NCI-H1694 treated with DMSO at 0.1 percent for 48 hours (cell line): ENCODE measurements at places on chromosomes 4 and X.

- no peak for DNase-seq
These were observed 73.1 kb downstream of the MTHFD2L start for GRCh38 chr4:74230902-74231499.

- DNase-seq, result no peak
These were observed 2.7 kb downstream of the MAGEA1 start for GRCh38 chrX:153181822-153182221.

DNA sequence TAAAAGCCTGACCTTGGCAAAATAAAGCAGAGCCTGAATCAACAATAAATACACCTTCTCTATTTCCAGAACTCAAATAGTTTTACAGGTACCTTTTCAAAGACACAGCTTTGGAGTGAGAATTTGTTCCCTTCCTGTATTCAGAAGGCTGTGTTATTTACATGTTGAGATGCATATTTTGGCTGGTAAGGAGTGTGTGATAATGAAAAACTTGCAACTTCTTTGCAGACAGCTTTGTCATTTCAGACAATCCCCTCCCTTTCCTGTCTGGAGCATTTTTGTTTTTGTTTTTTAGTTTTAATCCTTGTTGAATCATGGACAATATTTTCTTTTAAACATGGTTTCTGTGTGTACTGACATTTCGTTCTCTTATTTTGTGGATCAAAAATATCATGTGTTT is 493.8 kb downstream of the FAT4 start:
- no peak for DNase-seq

- no peak for DNase-seq
These were observed 23.1 kb downstream of the MAGEA8 start for GRCh38 chrX:149903889-149904748.

DNA sequence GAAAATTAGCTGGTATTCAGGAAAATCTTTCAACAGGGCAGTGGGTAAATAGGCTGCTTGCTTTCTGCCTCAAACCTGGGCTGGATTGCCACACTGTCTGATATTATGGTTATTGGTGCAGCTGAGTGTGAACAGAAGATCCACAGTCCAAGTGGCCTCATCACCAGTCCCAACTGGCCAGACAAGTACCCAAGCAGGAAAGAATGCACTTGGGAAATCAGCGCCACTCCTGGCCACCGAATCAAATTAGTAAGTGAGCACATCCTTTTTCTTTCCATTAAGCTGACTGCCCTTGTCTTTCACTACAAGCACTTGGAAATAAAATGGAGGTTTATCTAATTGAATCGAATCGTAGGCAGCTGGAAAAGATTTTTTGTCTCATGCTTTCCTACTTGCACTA is 204.7 kb downstream of the TLL1 start:
- DNase-seq, result no peak

DNA sequence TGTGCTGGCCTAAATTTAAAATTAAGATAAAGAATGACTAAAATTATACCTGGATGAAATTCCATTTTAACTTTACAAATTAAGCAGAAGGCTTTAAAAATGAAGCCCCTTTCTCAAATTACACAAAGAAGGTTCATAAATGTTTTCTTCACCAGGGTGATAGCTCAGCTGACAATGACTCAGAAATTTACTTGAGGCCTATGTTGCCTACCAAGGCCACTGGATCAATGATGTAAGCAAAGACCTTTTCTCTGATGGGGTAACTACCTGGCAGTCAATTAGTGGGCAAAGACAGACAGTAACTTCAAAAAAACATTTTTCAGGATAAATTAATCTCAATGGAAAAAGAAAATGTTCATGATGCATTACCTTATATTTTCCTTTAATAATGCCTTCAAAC is 23.9 kb upstream of the GPR34 start:
- DNase-seq, result no peak

- DNase-seq, result no peak
These were observed 70.3 kb downstream of the ACOX3 start for GRCh38 chr4:8370106-8370787.

GRCh38 chr4:174053895-174054294 is 229.6 kb downstream of the FBXO8 start:
- DNase-seq, result no peak

- DNase-seq, result no peak
These were observed 770.3 kb downstream of the NLGN4X start for GRCh38 chrX:5458300-5458842.

DNA sequence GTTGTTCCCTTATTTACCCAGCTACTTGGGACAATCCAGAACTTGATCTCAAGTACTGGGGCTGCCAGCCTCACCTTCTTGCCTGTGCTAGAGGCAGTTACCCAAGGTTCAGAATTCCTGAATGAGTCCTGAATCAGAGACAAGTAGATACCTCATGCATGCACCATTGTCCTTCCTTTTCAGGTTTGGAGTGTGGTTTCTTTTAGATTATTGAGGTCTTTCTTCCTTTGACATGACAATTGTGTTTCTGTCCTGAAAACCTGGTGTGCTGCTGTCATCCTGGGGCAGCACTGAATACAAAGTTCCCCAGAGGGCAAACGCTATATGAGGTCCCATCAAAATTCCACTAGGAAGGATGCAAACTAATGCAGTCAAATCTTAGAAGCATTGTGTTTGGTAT is 3.5 kb downstream of the CXCL2 start:
- no peak for DNase-seq

- DNase-seq, result no peak
These were observed 53.7 kb downstream of the TAB3 start for GRCh38 chrX:30835373-30835772.

GRCh38 chr4:3249711-3250437 is 915 bp downstream of the MSANTD1 start:
- DNase-seq, result no peak

DNA sequence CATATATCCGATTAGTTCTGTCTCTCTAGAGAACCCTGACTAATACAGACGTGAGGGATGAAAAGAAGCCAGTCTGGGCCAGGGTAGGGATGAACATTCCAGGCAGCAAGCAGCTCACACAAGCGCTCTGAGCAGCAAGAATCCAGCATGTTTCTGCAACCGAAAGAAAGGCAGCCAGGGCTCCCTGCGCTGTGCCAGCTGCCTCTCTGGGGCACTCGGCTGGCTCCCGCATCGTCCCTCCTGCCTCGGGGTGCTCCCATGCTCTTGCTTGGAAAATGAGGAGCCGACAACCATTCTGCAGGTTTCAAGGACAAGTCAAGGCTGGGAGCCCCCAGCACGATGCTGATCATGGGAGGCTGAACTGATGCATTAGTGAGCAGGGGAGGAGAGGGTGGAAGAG is 7.0 kb downstream of the JAKMIP1 start:
- no peak for DNase-seq

GRCh38 chrX:1853916-1854315 is 239.1 kb downstream of the ASMT start:
- DNase-seq, result no peak

DNA sequence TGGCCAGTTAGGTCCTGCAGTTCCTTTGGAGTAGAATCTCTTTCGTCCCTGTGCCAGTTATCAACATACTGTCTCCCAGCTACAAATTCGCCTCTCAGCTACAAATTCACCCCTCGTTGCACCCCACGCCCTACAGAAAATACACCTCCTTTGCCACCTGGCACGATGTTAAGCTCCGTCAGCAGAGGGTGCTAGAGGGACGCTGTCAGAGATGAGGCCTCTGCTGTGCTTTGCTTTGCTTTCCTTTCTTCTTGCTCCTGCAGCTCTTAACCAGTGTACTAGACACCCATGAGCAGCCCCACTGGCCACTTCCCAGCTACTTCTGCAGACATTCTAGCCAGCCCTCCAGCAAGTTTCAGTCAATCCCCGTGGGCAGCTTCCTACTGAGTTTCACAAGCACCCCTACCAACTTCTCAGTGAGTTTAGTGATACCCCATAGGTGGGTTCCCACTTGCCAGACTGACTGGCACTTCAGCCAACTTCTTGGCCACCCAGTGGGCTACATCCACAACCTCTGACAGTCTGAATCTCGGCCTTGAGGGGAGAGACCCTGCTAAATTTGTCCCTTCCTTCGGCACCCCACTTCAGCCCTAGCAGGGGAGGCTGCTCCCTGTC is 21.8 kb downstream of the HAUS3 start:
- DNase-seq, result peak; percentile 73

GRCh38 chr4:167020410-167020809 is 213.9 kb downstream of the SPOCK3 start:
- DNase-seq, result peak; percentile 10

GRCh38 chr4:13706120-13706519 is 78.6 kb upstream of the BOD1L1 start:
- peak; percentile 66 for DNase-seq

- no peak for DNase-seq
These were observed 10.0 kb upstream of the RHOXF2B start for GRCh38 chrX:120087289-120088017.

- DNase-seq, result no peak
These were observed 58.6 kb downstream of the NDST4 start for GRCh38 chr4:115054836-115055235.

DNA sequence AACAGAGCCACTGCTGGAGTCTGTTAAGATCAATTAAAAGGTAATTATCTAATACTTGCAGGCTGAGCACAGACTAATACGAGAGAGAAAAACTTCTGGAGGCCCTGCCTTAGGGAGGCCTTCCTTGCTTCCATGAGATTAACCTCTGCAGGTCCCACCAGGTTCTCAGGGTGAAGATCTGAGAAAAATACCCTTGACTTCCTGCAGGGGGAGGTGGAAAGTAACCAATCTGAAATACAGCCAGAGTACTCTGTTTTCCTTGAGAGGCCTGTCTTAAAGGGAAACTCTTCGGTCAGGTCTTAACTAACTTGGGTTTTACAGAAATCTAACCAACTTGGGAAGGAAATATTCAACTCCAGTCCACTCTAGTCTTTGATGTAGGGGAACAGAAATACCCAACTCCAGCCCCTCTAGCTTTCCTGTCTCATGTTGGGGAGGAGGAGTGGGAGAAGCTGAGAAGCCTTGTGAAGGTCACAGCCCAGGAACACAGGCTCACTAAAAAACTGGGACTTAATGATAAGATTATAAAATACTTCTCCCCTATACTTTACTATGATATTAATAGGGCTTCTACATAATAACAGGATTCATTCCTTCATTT is 77.1 kb downstream of the TBCK start:
- peak; percentile 3 for DNase-seq

GRCh38 chr4:4459181-4459580 is 72.3 kb downstream of the NSG1 start:
- no peak for DNase-seq

DNA sequence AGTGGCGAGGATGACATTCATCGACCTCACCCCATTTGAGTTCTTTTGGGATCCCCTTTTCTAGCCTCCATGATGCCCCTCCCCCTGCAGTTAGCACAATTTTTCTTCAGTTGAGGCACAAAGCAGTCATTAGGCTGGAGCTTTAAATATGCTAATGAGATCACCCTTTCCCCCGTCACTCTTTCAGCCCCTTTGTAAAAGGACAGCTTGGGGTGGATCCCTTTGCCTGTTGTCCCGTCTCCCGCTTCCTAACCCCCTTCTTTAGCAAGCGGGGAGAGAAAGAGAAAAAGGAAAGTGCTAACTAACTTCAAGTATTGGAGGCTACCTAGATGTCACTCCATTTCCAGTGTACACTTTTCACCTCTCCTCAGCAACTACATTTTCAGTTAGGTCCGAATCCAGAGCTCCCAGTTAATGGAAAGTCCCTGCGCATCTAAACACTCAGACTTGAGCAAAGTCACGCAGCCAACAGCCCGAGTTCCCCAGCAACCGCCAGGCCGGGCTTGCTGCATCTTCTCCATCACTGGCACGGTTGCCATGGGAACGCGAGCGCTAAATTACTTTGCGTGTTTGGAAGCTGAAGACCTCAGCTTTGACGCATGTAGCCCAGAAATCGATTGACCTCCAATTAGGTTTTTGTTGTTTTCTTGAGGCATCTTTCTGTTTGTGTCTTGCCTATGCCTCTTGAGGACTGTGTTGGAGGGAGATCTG is 76.8 kb downstream of the RTL5 start:
- DNase-seq, result no peak

- DNase-seq, result no peak
These were observed 85.1 kb downstream of the SLC10A7 start for GRCh38 chr4:146436423-146437162.
